ENCODE measurements at places on chromosomes 4 and X.

GRCh38 chrX:144601010-144601409 is 646.3 kb upstream of the SPANXN1 start:
- DNase-seq = no peak

DNA sequence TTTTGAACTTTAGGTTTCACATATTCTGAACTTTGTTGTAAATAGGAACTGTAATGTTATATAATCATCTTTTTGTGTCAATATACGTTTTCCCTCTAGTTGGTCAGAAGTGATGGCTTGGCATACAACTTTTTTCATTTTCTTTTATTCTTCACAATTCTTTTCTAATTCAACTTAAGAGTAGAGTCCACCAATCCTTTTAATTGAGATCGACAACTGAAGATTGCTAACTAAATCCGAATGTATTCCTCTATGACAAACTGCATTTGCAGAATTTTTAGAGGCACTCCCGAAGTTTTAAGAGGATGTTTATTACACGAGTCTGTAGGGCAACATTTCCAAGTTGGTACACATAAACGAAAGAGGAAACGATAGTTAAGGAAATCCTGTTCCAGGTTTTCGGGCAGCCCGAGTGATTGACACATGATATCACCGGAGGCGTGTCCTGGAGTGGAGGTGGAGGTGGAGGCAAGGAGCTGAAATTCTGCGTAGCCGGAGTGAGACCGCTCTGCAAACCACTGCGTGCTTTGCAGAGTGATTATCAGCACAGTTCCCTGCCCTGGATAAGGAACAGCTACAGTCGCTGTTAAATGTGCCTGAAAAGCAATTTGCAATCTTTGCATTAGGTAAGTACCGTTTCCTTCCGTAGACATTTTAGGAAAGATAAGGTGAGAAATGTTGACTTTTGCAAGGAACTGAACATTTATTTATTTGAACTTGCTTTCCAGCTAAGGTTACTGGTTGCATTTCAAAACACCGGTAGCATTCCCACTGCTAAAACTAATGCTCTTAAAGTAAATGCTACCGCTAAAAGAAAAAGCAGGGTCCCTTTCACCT is at the start of gene SPRY1:
TSS of gene SPRY1 (plus strand) at position 489 of the 837 bp plus-strand sequence. CDS start 4,797 bp downstream, outside the sequence.
- peak; percentile 91 for DNase-seq

GRCh38 chrX:16885628-16886027 is 15.5 kb upstream of the RBBP7 start:
- no peak for DNase-seq

GRCh38 chr4:186002853-186003252 is 66.1 kb upstream of the TLR3 start:
- no peak for DNase-seq

DNA sequence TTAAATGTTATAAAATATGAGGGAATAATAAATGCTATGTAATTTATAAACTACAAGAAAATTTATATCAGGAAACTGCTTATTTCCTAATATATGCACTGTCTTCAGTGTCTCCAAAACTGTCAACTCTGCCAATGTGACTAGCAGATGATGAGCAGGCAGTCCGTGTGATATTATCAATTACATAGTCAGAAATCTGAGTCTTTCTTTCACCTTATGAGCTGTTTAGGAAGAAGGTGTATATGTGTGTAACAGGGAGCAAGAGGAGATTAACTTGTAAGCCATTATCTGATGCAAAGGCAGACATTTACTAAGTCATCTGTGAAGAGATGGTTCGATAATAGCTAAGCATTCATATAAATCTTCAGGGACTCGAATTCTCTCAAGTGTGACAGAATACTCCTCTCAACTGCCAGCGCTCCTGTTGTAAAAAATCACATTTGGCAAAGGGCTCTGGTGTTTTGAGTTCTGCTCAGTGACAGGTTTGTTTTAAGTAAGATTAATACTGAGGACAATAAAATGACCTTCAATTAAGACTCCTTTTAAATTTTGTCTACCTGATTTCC is 79.7 kb downstream of the SNCA start:
- DNase-seq = peak; percentile 7

DNA sequence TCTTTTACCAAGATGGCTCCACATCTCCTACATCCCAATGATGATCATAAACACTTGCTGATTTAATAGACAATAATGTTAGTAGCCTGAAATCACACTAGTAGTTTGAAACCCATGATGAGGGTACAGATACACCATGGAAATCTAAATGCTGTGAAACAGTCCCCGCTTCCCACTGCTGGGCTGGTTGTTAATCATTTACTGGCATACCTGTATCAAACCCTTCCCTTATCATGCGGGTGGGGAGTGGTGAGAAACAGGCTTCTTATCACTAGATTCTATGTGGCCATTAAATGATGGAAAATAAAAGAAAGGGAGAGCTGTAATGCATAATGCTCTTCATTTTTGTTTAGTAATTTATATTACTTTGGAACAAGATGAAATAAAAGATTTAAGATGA is 21.9 kb downstream of the MAOA start:
- no peak for DNase-seq

GRCh38 chr4:39505581-39505980 is 21.7 kb downstream of the UGDH start:
- no peak for DNase-seq

- DNase-seq = no peak
Observed at GRCh38 chr4:88035292-88035691, 27.9 kb downstream of the PKD2 start.

GRCh38 chr4:27638163-27638915 is 777.7 kb downstream of the STIM2 start:
- DNase-seq = no peak

- peak; percentile 7 for DNase-seq
Observed at GRCh38 chr4:101420661-101421060, 73.3 kb upstream of the PPP3CA start.

DNA sequence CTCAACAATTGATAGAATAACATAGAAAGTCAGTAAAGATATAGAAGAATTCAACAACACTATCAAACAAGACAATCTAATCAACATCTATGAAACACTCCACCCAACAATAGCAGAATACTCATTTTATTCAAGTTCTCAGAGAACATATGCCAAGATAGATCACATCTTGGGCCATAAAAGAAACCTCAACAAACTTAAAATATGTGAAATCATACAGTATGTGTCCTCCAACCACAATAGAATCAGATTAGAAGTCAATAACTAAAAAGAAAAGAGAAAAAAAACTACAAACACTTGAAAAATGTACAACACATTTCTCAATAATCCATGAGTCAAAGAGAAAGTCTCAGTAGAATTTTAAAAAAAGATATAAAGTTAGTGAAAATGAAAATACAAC is 78.6 kb upstream of the LDB2 start:
- no peak for DNase-seq

DNA sequence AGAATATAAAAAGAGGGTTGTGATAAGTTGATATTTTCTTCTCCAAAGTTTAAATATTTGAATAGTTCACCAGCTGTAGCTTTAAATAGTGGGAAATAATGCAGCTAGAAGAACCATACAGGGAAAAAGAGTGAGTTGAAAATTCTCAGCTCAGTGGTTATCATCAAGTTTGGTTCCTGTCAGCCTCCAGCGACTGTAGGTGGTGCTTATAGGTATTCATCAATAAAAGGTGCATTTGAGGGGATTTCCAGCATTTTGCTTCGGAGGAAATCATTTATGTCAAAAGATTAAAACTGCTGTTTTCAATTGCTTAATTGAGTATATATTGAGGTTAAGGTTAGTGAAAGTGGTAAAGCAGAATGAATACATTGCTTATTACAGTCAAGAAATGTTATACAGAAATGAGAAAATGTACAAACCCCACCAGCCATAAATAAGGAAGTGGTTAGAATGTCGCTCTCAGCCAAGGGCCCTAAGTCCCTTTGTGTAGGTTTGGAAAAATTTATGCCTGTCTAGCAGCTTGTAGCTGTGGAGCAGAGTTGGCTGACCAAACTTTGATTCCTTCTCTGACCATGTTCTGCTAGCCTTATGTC is 532.9 kb upstream of the FTHL17 start:
- no peak for DNase-seq

DNA sequence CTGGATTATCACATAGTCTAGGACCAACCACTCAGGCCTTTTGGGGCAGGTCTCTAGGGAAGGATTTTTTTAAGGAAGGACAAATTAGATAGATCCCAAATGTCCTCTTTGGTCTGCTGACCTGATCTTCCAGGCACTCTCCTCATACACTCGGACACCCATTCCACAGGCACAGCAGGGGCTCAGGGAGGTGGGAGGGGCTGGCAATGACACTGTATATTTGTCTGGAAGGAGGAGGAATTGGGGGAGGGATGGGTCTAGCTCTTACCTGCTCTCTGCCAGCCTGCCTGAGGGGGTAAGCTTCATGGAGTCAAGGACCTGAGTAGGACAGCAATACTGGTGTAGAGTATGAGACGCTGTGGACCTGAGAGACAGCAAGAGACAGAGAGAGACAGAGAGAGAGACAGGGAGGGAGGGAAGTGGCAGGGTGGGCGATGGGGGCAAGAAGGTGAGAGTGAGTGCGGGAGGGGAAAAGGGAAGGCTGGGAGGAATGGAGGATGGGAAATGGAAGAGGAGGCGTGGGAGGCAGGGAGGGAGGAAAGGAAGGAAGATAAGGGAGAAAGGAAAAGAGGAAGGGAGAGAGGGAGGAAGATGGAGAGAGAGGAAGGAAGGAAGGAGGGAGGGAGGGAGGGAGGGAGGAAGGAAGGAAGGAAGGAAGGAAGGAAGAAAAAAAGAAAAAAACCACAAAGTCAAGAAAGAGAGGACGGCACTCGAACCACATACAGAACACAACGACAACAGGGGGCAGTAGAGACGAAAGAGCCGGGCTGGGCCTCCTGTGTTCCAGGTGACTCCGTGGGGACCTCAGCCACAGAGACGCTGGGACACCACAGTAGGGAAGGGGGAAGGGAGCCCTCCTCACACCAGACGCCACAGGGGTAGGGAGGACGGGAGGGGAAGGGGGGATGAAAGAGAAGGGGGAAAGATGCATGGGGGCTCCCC is 1.8 kb downstream of the IQSEC2 start:
- DNase-seq = no peak

DNA sequence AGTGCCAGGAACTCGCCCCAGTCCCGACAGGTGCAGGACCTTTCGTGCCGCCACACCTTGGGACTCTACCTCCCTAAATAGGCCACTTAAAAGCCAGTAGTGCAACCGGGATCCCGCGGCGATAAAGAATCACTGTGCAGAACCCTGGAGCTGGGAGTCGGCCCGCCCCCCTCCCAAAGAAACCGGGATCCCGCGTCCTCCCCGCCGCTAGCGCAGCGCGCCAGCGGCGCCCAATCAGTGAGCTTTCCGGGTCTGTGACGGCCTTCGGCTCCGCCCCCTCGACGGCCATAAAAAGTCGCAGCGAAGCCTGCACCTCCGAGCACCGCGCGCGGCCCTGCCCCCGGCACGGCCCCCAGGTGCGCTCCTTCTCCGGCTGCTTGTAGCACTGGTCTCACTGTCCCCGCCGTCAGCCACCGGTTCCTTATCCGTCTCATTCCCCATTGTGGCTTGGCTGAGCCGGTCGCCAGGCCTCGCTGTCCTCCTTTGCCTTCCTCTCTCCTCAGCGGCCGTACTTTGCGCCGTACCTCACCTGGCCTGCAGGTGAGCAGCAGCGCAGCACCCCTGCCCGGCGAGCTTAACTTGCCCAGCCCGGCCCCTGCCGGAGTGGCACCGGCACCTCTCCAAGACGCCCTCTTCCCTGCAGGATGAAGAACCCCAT is at the start of gene LRAT:
TSS of gene LRAT (plus strand) at position 318 of the 658 bp plus-strand sequence. CDS start at position 645, 327 bp downstream.
- DNase-seq = no peak

DNA sequence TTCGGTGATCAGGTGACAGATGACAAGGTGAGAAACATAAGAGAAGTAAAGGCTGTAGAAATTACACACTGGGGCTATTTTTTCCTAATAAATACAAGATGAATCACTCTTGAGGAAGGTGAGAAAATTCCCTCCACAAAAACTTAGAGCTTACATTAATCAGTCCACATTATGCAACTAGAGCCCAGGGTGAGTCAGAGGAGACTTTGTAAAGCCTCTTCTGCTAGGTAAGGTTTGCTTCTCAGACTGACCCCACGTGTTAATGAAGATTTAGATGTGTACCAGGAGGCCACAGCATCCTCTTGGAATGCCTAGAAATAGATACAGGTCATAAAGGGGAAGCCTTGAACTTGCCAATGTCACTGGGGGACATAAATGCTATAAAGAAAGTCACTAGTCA is 396.0 kb upstream of the SMIM31 start:
- DNase-seq = no peak

- no peak for DNase-seq
Observed at GRCh38 chr4:167779280-167779679, 313.1 kb upstream of the ANXA10 start.

GRCh38 chr4:170229006-170229405 is 139.2 kb upstream of the AADAT start:
- DNase-seq = no peak

- DNase-seq = no peak
Observed at GRCh38 chr4:43337707-43338106, 445.2 kb downstream of the GRXCR1 start.

DNA sequence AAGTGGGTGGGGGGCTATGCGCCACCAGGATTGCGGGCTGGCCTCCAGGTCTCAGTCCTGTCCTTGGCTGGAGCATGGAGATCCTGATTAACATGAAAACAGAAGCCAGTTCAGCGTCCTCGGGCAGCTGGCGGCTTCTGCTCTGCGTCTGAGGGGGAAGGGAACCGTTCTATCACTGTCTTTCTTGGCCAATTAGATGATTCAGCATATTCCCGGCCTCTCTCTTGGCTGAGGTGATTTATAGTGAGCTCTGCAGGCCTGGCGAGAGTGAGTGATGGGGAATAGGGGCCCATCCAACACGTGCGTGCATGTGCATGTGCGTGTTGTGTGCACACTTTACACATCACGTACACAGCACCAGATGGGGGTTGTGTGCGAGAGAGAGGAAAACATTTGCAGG is 145.8 kb upstream of the ATP6AP2 start:
- peak; percentile 63 for DNase-seq

DNA sequence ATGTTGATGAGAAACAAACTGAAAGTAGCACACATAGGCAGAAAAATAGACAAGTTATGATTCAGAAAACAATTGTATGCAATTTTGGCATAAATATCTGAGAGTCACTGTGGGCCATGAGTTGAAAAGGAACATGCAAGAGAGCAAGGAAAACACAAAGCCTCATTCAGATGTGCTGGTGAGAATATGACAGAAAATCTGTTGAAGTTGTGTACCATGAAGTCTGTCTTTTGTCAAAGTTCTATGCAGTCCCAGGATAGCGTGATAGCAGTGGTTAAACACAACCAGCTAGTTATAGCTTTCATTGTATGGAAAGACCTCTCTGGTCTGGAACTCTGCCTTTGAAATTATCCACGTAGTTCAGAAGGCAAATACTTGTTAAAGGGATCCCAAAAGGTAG is 53.0 kb downstream of the TMEM154 start:
- no peak for DNase-seq

DNA sequence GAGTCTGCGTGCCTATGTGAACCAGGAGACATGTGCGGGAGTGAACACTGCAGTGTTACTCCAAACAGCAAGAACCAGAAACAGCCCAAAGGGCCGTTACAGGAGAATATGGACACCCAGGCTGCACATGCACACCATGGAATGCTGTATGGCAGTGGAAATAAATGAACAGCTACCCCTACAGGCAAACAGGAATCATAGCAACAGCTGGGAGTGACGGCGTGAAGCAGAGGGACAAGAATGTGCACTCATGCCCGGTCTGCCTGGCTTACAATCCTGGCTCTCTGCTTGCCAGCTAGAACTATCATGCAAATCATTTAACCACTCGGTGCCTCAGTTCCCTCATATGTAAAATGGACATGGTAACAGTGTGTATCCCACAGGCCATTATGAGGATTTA is 16.6 kb downstream of the GPKOW start:
- DNase-seq = no peak
